Naive thymus-derived CD8-positive, alpha-beta T cell (primary cell): ENCODE measurements at places on chromosomes 1 and 21. TPM values are rescaled to one million over a fixed set of nuclear protein-coding genes. Genes with fewer than 3 reads are reported as not detected.

DNA sequence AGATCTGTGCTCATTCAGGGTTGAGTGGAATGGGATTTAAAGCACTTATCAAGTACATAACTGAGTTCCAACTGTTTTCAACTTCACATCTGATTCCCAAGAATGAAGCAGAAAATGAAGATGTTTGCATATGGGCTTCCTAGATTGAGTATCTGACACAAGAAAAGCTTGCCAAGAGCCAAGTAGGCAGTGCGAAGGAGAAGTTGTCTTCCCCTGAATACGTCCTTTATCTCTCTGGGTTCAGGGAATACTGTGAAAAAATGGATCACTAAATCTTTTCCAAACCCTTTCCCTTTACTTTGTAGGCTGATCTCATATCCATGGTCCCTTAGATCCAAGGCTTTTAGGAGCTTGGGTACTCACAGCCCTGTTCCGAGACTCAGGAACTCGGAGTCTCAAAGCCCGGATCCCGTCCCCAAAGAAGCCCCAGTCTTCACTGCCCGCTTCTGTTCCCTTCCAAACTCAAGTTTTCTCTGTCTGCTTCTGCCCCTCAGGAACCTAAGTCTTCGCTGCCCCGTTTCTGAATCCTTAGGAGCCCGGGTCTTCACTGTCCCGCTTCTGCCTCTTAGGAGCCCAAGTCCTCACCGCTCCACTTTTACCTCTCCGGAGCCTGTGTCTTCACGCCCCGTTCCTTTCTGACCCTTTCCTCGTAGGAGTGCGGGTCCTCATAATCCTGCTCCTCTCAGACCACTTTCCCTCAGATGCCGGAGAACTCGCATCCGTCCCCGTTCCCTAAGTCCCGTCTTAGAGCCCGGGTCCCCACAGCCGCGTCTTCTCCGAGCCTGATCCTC lies 616 bp downstream of the TAF12 start:
- no peak for DNase-seq
- peaks cover 2% of the 10 kb centered on the region for H3K36me3 ChIP-seq
- no peaks in the 10 kb centered on the region for H3K27me3 ChIP-seq
- H3K4me3 ChIP-seq = peak overlapping the region; percentile 97
- peak overlapping the region; percentile 98 for H3K27ac ChIP-seq

DNA sequence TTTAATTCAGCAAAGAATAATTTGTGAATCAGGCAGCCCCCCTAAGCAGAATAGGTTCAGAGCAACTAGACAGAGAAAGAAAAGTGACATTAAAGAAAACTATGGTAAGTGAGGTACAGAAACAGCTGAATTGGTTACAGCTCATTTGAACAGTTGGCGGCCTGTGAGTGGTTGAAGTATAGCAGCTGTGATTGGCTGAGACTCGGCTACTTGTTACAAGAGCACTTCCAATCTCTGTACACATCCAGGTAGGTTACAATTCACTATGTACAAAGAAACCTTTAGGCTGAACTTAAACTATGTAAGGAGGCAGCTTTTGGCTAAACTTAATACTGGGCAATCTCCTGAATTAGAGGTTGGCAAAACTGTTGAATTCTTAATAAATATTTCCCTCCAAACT lies 171.1 kb upstream of the LHX8 start:
- H3K27me3 ChIP-seq = no peaks in the 10 kb centered on the region
- DNase-seq = no peak
- no peaks in the 10 kb centered on the region for H3K4me1 ChIP-seq
- H3K27ac ChIP-seq = no peak overlapping the region
- H3K4me3 ChIP-seq = no peak overlapping the region

GRCh38 chr21:40689840-40690360 lies 157.1 kb downstream of the DSCAM start:
- DNase-seq = no peak
- no peak overlapping the region for H3K27ac ChIP-seq
- H3K27me3 ChIP-seq = peaks cover 36% of the 10 kb centered on the region
- no peak overlapping the region for H3K4me3 ChIP-seq
- no peaks in the 10 kb centered on the region for H3K36me3 ChIP-seq

DNA sequence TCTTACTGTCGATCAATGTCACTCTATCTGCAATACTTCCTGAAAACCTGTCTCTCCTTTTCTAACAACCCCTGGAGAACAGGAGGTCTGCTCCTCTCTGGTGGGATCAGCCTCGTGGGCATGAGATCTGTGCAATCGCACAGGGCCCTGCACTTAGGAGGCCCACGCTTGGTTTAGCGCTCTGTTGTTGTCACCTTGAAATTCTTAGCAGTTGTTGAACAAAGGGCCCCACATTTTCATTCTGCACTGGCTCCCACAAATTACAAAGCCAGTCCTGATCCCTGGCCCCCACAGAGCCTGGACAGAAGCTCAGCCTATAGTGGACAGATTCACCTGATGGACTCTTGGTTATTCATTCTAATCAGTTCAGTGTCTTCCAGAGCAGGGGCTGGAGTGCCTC lies 18.6 kb downstream of the SPOCD1 start:
- no peak overlapping the region for H3K27ac ChIP-seq
- H3K4me1 ChIP-seq = peaks cover 12% of the 10 kb centered on the region
- no peaks in the 10 kb centered on the region for H3K36me3 ChIP-seq
- no peaks in the 10 kb centered on the region for H3K27me3 ChIP-seq
- no peak overlapping the region for H3K4me3 ChIP-seq

Gene LEMD1
- not detected for polyA plus RNA-seq

Gene CHI3L1
- not detected for polyA plus RNA-seq
